ENCODE measurements at places on chromosomes 6 and 20.

- no peak for DNase-seq
Observed at GRCh38 chr6:89843070-89843469, 13.4 kb downstream of the CASP8AP2 start.

GRCh38 chr6:104253236-104253635 lies 606.5 kb downstream of the HACE1 start:
- DNase-seq: no peak

GRCh38 chr20:23309781-23310180 lies 40.8 kb upstream of the NXT1 start:
- DNase-seq: no peak

GRCh38 chr20:6956056-6956455 lies 188.6 kb downstream of the BMP2 start:
- no peak for DNase-seq

DNA sequence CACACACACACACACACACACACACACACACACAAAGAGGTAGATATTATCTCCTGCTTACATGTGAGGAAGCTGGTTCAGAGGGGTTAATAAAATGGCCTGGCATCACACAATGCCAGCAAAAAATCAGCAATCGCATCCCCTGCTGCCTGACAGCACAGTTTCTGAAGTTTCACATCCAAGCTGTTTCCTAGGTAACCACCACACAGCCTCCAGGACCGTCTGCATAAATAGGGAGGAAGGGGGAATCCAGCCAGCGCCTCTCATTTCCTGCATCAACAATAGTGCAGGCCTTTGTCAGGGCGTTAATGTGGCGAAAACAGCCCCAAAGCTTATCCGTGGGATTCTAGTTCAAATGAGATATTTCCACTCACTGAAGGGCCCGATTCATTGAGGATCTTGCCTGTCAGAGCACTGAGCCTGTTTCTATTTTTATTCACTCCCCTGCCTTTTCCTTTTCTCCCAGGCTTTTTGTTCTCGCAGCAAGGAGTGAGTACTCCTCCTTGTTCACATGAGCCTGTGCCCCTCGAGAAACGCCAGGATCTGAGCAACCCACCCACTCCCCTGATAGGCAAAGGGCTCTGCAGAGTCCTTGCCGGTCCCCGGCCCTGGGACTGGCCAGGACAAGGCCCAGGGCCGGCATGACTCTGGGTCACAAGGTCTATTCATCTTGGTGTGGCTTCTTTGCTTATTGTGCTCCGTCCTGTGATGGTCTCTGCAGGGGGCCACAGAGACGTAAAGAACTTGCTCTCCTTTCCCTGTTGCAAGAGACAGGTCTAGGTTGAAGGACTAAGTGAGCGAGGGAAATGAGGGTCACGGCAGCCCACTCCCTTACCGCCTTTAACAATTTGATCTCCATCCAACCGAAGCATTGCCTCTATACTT lies 32.7 kb downstream of the TUBB2B start:
- peak; percentile 89 for DNase-seq

DNA sequence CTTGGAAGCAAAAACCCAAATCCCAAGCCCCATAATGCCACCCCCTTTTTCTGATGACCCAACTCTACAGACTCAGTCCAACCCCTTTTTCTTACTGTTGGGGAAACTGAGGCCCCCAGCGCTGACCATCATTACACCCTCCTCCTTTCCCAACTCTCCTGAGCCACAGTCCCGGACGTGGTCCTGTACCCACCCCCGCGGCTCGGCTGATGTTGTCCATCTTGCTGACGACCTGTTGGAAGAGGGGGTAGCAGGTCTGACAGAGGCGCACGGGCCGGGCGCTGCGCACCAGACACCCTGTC lies 533 bp downstream of the OSTM1 start:
- no peak for DNase-seq

- DNase-seq: no peak
Observed at GRCh38 chr6:146859795-146860495, 261.2 kb downstream of the ADGB start.

- DNase-seq: no peak
Observed at GRCh38 chr6:7124636-7125035, 16.9 kb downstream of the RREB1 start.

DNA sequence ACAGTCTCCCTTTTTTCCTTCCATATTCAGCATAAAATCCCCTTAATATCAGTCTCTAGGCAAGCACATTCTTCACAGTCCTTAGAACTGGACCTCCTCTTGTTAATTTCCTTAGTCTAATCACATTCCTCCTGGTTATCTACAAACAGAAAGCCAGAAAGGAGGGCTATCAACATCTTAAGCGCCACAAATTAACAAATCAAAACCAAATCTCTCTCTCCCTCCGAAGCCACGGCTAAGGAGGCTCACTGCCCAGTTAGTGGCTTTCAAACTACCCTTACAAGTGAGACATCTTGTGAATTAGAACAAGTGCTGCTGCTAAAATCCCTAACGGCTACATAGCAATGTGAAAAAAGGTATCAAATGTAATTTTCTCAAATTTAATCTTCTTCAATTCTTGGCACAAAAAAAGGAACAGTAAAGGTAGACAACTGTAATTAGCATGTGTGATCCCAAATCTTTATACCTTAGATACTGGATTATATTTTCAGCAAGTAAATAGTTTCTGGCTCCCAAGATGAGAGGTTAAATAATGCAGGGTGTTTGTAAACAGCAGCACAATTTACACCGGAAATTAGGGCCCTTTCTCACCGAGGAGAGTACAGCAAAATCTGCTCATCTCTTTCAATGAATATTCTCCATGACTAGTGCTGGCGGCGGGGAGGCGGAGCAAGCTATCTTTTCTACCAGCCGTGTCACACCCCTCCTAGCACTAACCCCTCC lies 1.4 kb upstream of the TRIM39 start:
- DNase-seq: no peak
